ENCODE measurements at places on chromosomes 12 and 14.

DNA sequence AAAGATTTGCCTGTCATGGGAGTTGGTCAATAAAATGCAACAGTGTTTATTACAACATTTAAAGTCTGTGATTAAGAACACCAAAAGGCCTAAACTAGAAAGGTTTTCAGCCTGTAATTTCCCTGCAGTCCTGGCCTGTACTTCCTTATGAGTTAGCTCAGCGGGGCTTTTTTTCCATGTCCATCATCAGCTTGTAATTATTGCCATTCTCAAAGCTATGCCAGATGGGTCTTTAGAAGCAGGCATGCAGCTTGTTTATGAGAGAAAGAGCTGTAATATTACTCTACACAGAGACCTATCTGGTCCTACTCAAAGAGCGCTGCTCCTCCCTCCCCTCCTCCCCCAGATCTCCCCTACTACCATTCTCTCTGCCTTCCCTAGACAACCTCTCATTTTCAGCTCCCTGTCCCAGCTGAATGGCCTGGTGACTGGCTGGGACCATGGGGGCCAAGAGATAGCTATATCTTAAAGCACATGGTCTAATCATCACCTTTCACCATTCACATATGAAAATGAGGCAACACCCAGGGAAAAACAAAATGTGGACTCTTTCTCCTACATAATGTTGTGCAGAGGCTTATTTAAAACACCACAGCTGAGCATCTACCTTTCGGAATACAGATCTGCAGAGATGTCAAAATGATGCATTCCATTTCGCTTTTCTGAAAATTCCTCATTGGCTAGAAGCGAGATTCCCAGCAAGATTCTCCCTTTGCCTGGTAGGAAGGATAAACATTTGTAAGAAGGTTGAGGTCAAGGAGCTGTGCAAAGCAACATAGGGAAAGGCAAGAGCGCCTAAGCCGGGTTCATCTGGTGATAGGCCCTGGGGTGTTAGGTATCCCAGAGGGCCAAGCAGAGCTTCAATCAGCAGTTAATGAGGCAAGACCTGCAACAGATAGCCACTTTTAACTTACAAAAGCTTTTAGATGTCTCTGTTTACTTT lies 209.7 kb upstream of the CDKN3 start:
- ATAC-seq: no peak

DNA sequence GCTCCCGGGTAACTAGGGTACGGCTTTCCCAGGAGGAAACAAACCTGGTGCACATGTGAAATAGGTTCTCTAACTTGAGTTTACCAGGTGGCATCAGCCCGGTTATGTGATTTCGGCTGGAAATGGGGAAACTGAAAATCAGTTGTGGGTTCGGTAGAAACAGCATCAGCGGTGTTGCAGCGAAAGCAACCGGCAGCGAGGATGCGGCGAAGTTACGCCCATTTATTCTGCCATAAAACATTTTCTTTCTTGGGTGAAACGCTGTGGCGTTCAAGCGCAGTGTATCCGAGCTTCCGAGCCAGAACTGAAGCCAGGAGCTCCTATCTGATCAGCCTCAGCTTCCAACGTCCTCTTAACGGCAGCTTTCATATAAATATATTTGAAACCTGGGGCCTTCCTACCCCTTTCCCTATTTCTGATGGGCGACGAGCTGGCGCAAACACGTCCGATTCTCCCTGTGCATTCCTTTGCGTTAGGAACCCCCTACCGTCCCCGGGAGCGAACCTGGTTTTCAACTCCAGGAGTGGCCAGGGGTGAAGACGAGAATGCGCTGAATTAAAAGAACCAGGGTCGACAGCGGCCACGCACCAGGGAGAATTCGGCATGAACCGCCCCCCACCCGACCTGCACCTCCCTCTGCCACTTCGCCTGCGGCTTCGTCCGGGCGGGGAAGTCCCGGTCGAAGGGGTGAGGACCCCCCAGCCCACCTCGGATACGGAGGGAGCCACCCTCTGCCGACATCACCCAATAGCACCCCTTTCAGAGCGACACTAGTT lies 1.6 kb downstream of the DPF3 start:
- peak; percentile 11 for ATAC-seq

GRCh38 chr12:54945082-54945481 lies 39.5 kb downstream of the TESPA1 start:
- no peak for ATAC-seq

DNA sequence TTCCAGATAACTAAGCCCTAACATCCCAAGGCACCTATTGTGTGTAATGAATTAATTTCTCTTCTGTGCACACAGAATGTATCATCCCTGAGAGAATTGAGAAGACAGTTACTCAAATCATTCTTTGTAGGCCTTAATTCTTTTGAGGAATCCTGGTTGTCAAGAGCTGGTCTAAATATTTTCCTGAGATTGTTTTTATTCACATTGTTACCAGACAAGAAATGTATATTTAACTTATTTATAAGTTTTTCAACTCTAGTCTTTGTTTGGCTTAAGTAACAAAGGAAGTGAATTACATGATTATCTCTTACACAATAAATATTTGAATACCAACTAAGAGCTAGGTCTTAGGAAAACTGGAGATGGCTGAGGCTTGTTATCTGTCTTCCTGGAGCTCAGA lies 169.4 kb downstream of the DACT1 start:
- no peak for ATAC-seq

DNA sequence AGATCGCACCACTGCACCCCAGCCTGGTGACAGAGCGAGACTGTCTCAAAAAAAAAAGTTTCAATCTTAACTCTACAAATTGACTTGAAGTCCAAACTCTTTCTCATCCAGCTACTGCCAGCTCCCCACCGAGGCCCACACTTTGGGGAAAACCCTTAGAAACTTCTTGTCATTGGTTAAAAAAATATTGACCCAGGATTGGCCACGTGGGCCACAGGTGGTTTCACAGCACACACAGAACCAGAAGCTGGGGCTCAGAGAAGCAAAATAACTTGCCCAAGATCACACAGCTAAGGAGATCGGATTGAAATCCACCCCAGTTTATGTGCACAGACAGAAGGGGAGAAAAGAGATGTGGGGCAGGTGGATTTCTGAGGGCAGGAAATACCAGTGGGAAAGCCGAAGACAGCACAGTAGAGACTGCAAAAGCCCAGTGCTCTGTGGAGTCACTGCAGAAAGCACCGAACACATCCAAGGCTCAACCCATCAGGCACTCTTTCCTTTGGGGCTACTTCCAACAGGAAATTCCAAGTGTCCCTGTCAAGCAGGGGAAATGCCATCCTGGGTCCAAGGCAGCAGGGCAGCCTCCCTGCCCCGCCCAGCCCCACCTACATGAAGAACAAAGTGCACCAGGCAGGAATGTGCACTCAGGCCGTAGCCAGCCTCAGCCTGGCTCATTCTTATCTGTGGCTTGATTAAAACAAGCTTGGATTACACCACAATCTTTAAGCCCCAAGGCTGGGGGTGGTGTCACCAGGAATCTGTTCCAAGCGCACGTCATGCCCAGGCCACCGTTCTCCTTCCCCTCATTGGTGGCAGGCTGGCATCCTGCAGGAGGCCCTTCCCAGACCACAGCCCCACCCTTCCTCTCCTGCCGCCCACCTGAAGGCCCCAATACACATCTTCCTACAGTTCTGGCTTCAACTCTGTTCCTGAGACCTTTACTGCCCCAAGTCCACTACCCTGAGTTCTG lies 72.5 kb downstream of the ITPK1 start:
- peak; percentile 86 for ATAC-seq

GRCh38 chr12:124543052-124543589 lies 24.3 kb downstream of the NCOR2 start:
- peak; percentile 65 for ATAC-seq

GRCh38 chr12:56947633-56948456 lies 9.6 kb downstream of the RDH16 start:
- ATAC-seq: no peak

DNA sequence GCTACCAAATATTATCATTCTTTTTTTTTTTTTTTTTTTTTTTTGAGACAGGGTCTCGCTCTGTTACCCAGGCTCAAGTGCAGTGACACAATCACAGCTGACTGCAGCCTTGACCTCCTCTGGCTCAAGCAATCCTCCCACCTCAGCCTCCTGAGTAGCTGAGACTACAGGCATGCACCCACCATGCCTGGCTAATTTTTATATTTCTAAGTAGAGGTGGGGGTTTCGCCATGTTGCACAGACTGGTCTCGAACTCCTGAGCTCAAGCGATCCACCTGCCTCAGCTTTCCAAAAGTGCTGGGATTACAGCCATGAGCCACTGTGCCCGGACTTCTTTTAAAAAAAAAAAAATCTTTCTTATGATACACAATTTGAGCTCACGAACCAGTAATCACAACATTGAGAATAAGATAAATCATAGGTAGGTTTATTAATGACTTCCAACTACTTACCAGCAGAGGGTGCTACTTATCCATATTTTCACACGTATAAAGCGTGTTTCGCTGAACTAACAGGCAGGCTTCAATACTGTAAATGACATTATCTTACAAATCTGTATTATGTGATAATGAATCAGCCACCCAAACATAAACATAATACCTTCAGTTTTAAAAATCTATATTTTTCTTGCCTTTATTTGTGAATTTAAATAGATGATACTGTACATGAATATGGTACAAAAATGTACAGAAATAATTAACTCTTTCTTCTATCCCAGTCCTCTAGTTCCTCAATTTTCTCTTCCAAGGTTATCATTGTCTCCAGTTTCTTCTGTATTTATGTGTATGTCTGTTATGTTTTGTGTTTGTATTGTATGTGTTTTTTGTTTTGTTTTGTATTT lies 42.5 kb upstream of the BCAT1 start:
- peak; percentile 94 for ATAC-seq

DNA sequence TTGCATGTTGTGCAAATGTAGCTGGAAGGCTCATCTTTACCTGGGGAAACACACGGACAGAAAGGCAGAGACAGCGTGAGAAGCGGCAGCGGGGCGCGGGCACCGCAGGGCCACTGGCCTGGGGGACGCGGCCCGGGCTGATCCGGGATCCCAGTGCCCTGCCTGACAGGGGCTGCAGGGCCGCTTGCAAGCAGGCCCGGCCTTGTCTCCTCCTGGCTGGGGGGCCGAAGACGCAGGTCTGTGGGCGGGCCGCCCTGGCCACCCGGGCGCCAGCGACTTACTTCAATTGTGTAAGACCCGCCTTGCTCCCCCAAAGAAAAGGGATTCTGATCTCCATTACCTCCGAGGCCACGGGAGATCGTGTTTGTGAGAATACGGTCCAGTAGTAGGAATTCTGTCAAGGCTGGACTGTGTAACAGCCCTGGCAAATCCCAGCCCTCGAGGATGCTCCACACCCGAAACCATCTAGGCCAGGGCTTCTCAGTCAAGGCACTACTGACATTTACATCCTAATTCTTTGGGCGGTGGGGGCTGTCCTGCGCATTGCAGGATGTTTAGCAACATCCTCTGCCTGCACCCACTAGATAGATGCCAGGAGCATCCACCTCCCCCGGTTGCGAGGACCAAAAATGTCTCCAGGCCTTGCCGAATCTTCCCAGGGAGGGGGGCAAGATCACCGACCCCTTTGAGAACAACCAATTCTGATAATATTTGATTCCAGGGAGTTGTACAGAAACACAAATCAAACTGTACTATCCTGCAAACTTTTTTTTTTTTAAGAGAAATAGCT lies 95.6 kb downstream of the BCL11B start:
- no peak for ATAC-seq

- ATAC-seq: no peak
These were observed 619.4 kb upstream of the ATP2B1 start for GRCh38 chr12:90327793-90328743.

- no peak for ATAC-seq
These were observed 71.9 kb upstream of the HOXC13 start for GRCh38 chr12:53866727-53867126.

- no peak for ATAC-seq
These were observed 142.8 kb downstream of the NUAK1 start for GRCh38 chr12:105995961-105996431.

GRCh38 chr14:24381363-24382063 lies 13.5 kb downstream of the NFATC4 start:
- ATAC-seq: no peak

DNA sequence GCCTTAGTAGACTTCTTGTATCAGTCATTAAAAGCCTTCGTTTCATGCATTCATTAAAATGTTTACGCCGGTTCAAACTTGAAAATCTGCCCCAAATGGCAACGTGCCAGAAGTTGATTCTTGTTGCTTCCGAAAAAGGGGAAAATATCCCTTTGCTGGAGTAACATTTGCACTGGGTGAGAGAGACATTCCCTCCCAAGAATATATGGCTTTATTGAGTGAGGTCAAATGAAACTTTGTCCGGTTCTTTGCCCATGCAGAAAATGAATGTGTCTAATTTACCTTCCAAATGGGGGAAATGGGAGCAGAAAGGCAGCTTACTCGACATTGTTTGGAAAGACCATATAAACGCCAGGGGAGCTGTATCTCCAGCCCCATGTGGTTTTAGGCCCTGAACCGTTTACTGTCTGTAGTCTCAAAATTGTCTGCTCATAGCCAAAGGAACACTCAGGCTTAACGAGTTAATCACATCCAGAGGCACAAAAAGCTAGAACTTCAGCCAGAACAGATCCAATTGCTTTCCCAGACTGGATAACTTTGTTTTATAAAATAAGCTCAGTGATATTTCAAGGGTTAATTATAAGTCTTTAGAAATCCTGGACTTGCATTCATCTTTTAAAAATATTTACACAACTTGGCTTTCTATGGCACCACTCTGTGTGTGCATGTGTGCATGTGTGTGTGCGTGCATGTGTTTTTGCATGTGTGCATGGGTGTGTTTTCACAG lies 2.9 kb upstream of the EMP1 start:
- no peak for ATAC-seq

- ATAC-seq: no peak
These were observed 107.5 kb downstream of the SCARB1 start for GRCh38 chr12:124756166-124756565.

DNA sequence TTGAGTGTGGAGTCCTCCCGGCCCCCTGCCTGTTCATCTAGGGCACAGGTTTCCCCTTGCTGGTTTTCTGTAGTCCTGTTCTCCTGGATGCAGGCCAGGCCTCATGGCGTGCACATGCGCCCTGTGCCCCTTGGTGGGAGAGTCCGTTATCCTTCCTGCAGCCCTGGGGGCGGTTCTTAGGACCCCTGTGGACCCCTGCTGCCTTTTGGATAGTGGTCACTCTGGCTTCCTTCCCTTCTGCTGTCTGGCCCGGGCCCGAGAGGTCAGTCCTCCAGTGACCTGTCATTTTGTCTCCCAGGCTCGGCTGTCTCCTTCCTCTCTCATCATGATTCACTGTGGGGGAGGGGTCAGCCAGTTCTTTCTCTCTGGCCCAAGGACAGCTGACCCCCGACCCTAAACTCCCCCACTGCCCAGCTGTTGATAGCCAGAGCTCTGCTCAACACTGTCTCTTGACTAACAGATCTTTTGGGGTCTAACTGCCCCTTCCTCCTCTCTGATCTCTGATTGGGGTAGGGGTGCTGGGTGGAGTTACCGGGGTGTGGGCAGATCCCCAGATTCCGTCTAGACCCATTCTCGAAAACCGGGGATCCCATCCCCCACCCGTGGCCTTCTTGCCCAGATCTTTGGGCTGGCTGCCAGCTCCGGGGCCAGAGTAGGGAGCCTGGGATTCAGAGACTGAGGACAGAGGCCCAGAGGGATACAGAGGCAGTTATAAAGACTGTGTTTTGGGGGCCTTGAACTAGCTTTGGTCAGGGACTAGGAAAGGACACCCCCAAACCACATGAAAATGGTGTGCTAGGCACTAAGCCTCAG lies 7.0 kb downstream of the CCND2 start:
- ATAC-seq: no peak

Data from SK-N-SH treated with all-trans-retinoic acid at 6 μM for 48 hours (cell line).